Stimulated activated naive CD4-positive, alpha-beta T cell (primary cell): ENCODE measurements at places on chromosomes 3 and 15.

DNA sequence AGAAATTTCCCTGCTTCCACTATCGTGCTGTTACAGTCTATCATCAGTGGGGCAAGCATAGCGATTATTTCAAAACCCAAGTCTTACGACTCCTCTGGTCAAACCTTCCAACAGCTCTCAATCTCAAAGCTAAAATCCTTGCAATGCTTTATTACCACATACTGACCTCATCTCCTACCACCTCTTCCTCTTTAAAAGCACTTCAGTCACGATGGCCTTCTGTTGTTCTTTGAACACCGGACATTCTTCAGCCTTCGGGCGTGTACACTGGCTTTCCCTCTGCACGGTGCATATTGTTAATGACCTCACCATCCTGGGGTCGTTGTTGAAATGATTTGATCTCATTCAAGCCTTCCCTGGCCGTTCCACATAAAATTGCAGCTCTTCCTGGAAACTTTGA, 31.1 kb downstream of the MAGEL2 start:
- DNase-seq = no peak

DNA sequence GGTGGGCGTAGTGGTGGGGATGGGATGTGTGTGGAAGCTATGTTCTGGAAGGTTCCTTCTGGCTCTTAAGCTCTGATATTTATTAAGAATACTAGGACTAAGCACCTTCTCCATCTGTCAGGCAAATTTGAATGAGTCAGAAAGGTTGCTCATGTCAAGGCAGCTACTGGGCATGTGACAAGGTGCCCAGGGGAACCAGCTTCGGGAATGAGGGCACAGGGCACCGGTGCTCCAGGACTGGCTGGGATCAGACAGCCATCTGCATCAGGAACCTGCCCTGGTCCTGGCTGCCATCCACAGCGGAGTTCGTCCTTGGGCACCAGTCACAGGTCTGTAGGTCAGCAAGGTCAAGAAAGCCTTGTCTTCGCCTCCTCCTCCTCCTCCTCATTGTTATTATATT, 32.5 kb downstream of the CA12 start:
- no peak for DNase-seq

GRCh38 chr3:197088370-197088769, 58.8 kb upstream of the MELTF start:
- no peak for DNase-seq

- DNase-seq = no peak
Measured at GRCh38 chr3:14744556-14744955, 69.6 kb downstream of the C3orf20 start.

DNA sequence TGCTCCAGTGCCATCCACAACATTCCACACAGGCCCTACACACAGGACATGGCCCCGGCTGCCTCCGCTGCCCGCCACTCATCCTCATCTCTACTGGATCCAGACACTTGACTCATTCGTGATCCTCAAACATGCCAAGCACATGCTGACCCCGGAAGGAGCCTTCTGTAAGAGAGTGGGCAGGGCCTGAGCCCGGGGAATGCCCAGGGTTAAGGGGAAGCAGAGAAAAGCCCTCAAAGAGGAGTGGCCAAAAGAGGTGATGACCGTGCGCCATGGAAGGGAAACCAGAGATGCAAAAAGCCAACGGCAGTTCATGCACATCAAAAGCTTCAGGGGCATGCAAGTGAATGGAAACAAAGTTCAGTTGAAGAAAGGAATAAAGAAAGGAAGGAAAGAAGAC, 46.1 kb downstream of the RFTN1 start:
- DNase-seq = peak; percentile 24

DNA sequence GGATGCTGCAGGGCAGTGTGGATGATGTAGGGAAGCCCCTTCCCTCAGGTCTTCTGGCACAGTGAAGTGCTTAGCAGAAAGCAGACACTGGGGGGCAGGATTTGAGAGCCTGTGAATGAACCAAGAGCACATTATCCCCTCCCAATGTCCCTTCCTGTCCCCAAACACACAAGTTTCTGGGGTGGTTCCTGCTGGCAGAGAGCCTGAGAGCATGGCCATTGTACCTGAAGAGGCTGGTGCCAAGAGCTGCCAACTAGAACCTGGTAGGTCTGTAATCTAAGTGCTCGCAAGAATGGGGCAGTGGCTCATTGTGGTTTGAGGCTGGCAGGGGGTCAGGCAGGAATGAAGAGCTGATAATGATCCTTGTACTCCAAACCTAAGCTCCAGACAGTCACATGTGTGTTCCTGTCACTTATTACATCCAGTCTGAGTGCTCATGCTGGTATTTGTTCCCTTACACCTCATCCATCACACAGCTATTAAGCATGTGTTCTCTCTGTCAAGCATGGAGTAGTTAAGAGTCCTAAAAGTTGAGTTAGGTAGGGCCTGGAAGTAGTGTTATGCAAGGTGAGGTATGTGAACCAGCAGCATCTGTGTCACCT, 6.7 kb upstream of the CCR1 start:
- DNase-seq = no peak

DNA sequence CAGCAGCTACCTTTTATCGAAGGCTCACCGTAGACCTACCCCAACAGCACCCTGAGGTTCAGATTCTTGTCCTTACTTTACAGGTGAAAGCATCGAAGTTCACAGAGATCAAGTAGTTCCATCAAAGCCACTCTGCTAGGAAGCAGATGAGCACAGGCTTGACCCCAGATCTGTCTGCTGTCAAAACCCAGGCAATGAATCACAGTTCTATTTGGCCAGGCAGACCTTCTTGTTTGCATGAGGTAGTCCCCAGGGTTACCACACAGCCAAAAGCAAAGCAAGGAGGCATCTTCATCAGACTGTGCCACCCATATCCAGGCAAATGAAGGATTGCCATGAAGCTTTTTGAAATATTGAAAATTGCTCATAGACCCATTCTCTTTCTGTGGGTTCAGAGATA, 33.0 kb downstream of the HES1 start:
- DNase-seq = no peak

DNA sequence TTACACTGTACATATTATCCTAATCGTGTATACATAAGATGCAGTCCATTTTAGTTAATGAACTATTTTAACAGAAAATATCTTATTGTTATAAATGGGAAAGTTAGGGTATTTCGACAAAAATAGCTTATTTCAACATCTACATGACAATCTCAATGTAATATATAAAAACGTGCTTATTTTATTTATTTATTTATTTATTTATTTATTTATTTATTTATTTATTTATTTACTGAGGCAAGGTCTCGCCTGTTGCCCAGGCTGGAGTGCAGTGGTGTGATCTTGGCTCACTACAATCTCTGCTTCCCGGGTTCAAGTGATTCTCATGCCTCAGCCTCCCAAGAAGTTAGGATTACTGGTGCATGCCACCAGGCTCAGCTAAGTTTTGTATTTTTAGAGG, 614.2 kb downstream of the CADM2 start:
- no peak for DNase-seq

- no peak for DNase-seq
Measured at GRCh38 chr15:38514601-38515000, 50.0 kb downstream of the RASGRP1 start.

- no peak for DNase-seq
Measured at GRCh38 chr3:165389064-165389463, 192.9 kb upstream of the SLITRK3 start.

- peak; percentile 66 for DNase-seq
Measured at GRCh38 chr3:67654099-67654843, at the start of gene SUCLG2. Gene SUCLG2 (minus strand): TSS chr3:67654612. CDS start chr3:67654586, 26 bp downstream.

DNA sequence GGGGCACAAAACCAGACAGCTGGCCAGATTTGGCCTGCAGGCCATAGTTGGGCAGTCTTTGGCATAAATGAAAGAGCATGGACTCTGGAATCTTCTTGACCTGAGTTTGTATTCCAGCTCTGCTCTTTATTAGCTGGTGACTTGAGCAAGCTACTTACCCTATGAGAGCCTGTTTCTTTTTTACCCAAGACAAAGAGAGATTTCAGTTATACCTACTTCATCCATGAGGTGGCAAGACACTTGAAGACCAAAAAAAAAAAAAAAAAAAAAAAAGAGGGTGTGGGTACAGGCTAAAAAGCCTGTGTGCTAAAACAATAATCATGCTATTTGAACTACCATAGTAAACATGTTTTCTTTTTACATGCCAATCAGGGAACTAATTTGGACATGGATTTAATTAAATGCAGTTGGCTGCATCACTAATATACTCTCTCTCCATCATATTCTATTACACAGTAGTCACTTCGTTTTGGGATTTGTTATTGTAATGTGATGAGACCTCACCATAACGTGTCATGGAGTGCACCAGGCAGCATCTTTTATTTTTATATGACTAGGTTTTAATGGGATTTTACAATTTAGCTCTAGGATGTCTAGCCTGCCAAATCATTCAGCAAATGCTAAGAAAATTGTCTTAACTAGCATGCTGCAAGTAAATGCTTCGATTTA, 109.2 kb upstream of the FHIT start:
- DNase-seq = no peak

DNA sequence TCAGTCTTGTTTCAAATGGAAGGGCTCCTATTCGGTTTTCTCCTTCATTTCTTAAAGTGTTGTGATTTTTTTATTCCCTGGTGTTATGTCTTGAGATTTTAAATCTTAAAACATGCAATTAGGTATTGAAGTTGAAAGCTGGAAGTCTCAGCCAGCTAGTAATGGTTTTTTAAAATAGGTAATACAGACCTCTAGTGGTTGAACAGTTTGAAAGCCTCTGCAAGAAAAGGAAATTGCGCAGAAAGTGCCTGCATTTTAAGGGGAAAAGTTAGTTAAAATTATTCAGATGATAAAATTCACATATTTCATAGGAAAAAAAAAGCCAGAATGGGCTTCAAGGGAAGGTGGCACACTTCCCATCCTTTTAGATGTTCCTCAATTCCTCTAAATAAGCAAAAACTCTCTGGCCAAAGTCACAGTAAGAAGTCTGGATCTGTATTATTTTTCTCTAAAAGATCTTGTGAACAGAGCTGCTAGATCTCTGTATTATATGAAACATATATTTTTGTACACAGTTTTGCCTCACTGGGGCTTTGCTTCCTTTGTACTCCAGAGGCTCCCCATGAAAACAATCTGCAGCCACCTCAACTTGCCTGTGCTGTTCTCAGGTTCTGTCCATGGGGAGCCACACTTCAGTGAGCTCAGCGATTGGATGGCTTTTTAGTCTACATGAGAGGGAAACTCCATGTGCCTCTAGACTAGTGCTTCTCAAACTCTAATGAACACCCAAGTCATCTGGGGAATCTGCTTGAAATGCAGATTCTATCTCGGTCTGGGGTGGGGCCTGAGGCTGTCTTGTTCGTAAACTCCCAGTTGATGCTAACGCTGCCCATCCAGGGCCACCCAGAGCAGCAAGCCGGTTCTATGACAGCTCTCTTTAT, 21.5 kb downstream of the AGTR1 start:
- DNase-seq = no peak

GRCh38 chr3:128439226-128439625, 27.5 kb downstream of the DNAJB8 start:
- DNase-seq = no peak

GRCh38 chr3:128648940-128649663, 1.5 kb downstream of the RPN1 start:
- DNase-seq = no peak

GRCh38 chr15:39997031-39997430, 42.0 kb downstream of the SRP14 start:
- no peak for DNase-seq

DNA sequence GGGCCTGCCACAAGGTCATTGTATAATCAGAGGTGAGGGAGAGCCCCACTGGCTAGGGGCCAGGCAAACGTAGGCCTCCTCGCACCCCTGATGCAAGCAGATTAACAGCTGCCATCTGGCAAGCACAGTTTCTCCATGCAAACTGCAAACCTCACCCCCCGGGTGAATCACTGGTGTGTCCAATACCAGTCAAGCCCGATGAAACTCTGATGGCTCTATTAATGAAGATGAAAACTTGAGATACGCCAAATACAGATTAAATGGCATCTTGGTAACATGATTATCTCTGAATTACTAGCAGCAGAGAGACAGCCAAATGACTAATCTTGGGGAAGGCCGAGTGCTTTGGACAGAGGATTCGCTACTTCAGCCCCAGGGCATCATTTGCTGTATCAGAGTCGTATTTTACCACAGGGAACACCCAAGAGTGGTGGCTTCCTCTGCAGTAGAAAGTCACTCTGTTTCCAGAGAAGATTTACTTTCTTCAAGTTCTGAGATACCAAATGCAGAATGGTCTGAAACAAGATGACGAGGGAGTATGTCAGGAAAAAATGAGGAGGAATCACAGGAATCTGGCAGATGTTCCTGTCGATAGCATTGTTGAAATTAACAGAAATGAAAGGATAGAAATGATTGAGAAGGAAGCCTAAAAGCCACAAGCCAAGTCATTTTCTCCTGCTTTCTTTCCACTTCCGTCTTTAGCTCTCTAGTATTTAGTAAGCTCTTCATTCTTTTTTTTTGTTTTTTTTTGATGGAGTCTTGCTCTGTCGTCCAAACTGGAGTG, 96.2 kb upstream of the NR2F2 start:
- DNase-seq = no peak

DNA sequence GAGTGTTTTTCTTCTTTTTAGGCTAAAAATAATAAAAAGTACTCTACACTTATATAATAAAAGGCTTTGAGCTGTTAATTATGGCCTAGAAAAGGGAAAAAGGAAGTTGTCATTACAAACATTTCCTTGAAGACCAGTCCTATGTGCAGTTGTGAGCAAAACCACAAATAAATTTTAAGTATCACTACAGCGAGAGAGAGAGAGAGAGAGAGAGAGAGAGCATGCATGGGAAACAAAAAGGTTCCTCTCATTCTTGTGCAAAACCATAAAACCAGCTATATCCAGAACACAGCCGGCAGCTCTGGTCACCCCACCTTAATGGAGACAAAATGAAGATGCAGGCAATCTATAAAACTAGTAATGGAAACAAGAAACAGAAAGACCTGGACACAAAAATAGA, 33.6 kb downstream of the HEG1 start:
- DNase-seq = no peak

GRCh38 chr15:46410705-46411104, 775.9 kb downstream of the SQOR start:
- no peak for DNase-seq

GRCh38 chr3:194602669-194603171, 30.5 kb downstream of the TMEM44 start:
- DNase-seq = no peak

- DNase-seq = no peak
Measured at GRCh38 chr3:50493086-50493485, 10.3 kb downstream of the CACNA2D2 start.

DNA sequence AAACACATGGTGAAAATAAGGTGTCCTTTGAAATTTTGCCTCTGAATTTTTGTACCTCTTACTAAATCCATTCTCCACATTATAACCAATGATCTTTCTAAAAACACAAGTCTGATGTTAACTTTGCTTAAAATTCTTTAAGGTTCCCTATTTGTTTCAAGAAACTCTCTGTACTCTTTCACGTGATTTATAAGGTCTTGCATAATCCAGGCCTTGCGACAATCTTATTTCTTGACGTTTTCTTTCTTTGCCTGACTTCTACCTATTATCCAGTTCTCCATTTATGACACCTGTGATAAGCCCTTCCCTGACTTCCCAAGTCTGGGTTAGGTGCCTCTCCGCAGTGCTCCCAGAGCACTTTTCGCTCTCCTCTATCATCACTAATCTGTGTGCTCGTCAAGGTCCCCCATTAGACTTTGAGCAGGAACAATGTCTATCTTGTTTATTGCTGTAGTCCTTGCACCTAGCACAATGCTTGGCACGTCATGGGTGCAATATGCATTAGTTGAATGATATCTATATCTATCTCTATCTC, 24.3 kb upstream of the KPNA1 start:
- DNase-seq = no peak
